GM18507 (cell line): ENCODE measurements at places on chromosomes 1 and 21.

DNA sequence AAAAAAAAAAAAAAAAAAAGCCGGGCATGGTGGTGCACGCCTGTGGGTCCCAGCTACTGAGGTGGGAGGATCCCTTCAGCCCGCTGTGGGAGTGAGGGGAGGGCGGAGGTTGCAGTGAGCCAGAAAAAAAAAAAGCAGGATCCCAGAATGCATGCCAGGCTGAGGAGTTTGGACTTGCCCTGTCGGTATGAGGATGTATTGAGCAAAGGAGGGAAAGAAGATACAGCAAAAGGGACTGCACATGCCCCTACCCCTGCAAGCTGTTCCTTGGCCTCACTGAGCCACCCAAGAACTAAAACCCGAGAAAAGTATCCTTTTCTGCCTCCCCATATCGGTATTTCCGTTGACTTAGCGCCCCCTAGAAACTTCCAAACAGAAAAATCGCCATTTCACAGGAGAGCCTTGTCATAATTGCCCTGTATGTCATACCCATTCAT, 1.3 kb upstream of the GPATCH4 start:
- DNase-seq: no peak

DNA sequence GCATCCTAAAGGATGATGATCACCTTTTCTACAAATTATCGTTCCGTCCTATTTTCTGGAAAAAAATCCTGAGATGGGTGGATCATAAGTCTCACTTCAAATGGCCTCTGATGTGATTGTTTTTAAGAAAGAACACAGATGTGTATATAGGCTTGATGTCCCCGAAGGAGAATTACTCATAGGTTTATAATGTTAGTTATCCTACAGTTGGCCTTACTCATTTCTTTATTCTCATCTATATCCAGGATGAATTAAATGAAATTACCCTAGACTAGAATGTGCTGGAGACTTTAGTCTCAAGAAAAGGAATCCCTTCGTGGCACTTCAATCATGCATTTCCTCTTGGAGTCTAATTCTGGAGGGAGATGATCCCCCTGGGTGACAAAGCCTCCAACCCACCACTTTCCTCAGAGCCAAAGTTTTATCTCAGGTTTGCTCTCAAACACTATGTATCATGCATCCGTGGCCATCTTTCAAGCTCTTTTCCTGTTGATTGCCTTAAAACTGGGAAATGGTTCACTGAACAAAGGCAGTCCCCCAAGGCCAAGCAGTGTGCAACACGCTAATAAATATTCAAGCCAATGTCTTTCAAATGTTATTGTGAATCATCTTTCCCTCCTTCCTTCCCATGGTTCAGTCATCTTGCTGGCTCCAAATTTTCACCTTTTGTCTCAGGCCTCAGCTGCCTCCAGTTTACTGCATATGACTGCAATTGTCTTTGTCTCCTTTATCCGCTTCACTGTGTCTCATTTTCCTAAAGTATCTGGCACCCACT, 32.5 kb upstream of the SMYD2 start:
- DNase-seq: no peak

- no peak for DNase-seq
Measured at GRCh38 chr1:60903591-60903990, 178.8 kb upstream of the NFIA start.

DNA sequence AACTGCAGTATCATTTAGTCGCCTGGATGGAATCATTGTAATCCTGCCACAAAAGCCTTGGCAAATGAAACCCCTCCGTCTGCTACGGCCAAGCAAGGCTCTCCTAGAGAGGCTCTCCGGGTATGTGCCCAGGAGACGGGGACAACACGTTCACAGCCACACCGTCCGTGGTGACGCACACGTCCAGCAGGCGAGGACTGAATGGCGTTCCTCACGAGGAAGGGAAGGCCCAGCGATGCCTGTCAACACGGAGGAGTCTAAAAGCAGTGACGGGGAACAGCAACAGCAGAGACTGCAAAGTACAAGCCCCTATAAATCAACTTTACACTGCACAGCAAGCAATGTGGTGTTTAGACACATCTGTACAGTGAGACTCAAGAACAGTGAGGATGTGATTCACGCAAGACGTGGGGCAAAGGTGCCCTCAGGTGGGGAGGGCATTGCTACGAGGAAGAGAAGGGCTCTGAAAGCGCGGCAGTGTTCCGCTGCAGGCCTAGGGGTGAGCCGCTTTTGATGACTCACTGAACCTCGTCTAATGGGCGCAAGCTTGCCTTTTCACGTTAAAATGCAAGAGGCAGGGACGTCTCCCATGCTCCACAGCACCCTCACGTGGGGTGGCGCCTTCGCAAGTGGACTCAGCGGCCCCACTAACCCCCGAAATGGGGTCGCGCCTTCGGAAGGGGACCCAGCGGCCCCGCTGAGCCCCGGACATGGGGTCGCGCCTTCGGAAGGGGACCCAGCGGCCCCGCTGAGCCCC, 6.8 kb downstream of the WRAP73 start:
- no peak for DNase-seq

DNA sequence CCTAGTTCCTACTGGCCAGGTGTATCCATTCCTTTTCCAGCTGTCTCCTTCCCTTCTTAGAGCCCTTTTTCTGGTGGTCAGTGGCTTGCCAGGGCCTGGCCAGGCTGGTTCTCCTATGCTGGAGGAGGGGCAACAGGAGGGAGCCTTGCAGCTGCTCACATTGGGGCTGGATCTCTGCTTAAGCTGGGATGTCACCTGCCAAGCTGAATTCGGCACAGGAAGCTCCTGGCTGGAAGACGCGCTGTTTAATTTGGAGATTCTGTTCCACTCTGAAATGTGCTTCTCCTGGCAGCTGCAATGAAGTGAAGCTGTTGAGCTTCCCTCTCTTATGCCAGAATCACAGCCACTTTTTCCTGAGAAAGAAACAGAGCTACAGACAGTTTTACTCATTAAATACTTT, 56.0 kb upstream of the POU3F1 start:
- no peak for DNase-seq

GRCh38 chr1:22816067-22816775, 105.6 kb downstream of the EPHB2 start:
- DNase-seq: no peak

- DNase-seq: no peak
Measured at GRCh38 chr1:20138961-20139550, at the start of gene PLA2G2F. PLA2G2F (plus strand) TSS chr1:20139323; CDS start chr1:20139428, 105 bp downstream.

GRCh38 chr1:209190591-209191261, 392.8 kb upstream of the CAMK1G start:
- DNase-seq: peak; percentile 12

DNA sequence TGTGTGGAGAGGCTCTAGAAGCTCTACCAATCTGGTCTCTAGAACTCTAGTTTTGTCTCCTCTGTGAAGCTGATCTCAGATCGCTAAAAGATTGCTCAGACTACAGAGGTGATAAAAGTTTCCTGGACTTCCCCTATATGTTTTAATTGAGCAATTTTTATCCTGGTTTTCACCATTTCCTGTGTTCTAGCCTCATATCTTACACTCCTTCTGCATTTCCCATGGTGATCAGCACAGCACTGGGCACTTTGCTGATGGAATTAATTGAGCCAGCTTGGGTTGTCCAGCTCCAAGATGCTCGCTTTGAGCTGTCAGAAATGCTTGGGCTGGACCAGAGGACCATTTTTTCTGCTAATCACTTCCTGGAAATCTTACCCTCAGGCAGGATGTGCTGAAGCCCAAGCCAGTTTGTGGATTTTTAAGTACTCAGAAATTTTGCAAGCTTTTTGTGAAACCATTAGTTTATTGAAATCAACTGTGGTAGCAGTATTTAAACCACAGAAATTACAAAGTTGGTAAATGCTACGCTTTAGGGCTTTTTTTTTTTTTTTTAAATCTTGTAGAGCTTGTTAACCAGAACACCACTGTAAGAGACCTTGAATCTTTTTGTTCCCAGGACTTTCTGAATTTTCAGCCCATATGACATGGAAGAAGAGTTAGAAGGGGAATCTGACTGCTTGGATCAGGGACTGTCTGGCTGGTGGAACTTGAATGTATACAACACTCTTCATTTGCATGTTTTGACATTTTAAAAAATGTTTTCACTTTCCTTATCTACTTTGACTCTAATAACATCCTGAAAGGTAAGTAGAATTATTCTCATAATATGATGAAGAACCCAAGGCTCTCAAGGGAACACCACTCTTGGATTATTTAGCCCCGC, 28.4 kb downstream of the CD48 start:
- DNase-seq: no peak

DNA sequence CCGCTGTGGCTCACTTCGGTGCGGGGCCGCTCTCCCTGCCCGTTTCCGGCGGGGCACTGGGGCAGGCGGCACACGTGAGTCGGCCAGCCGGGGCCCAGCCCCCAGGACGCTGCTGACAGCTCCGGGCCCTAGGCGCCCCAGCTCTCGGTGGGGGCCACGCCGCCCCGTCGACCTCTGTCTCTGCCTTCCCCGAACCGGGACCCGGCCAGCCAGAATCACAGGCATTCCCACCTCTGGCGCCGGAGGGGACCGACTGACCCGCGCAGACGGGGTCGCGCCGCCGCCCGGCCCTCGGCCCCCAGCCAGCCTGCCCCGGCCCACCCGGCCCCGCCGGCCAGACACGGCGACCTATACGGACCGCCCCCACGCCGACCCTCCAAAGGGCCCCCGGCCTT, 755 bp downstream of the SCMH1 start:
- DNase-seq: no peak

- no peak for DNase-seq
Measured at GRCh38 chr1:58739856-58740466, 40.1 kb upstream of the MYSM1 start.

DNA sequence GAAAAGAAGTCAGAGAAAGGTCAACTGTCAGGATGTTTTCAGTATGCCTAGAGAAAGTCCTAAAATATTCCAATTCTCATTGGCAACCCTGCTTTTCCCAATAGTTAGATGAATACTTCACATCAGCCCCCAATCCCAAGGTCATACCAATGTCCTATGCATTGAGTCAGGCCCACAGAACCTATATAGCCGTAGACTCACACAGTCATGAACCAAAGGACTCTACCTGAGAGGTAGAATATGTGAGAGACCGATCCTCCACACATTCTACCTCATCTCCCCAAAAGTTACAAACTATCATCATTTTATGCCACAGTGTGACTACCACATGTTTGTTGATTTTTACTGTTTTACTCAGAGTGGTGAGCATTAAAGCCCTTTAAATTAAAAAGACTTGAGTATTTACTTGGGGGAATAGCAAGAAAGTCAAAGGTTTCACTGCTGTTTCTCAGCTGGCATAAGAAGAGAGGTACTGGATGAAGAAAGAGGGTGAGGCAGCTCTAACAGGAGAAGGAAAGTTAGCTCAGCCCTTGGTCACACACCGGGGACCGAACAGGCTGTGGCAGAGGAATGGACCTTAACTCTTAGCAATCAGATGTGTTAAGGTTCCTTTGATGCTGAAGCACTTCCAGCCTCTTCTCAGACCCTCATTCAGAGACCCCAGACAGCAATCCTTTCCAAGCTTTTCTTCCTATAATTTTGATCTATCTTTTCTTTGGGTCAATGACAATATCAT, 937 bp downstream of the CD48 start:
- no peak for DNase-seq

DNA sequence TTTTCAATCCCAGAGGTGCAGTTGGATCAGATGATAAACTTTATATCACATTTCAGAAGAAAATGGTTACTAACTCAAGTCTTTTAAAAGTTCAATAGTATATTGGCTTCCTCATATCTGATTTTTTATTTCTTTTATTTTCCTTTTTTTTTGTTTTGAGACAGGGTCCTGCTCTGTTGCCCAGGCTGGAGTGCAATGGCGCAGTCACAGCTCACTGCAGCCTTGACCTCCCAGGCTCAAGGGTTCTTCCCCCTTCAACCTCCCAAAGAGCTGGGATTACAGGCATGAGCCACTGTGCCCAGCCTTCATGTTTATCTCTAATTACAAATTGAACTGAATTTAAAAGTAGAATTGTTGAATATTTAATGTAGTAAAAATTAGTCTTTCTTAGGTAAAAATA, 13.9 kb downstream of the FLVCR1 start:
- DNase-seq: no peak

- no peak for DNase-seq
Measured at GRCh38 chr1:19208710-19209438, 1.2 kb downstream of the UBR4 start.

DNA sequence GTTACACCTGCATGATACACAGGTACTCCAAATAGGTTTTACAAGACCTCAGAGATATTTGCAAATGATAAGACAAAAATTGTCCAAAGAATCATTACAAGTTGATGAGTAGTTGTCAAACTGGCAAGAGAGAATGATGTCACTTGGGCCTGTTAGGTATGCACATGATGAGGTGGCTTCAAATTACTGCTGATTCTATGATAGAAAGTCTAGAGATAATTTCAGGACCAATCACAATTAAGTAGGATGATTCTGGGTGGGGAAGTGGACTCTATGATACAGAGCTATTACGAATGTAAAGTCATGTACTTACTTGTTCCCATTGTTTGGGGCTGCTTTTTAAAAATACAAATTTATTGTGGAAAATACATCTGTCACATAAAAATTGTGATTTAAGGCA, 5.2 kb upstream of the SPRR1B start:
- no peak for DNase-seq

DNA sequence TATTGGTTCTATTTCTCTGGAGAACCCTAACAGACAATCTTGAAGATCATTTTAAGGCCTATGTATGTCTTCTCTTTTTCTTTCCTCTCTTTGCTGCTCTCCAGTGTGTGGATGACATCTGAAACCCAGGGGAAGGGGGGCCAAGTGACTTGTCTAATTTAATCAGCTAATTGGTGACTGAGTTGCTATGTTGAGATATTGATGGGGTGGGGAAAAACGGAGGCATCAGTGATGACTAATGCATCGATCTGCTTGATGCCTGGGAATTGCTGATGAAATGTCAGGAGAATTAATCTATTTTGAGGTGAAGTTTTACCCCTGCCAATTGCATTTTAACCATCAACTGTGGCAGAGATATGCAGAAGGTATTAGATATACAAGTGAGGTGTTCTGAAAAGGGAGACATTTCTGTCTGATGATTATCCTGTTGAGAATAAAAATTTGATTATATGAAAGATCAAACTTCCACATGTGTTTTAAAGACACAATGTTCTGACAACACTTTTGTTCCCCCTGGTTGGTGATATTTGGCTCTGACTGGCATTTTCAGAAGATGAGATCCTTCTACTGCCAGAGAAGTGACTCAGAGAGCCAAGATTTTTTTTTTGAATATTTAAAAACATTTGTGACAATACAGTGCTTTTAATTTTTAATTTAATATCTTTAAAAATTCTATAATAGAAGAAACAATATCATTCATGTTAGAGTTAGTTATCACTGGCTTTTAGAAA, 18.7 kb upstream of the PTGFR start:
- no peak for DNase-seq

- no peak for DNase-seq
Measured at GRCh38 chr1:103372866-103373265, 152.6 kb upstream of the RNPC3 start.

GRCh38 chr1:117812869-117813511, 116.4 kb downstream of the GDAP2 start:
- DNase-seq: no peak

- DNase-seq: no peak
Measured at GRCh38 chr1:16321176-16321867, 31.0 kb downstream of the FBXO42 start.

- no peak for DNase-seq
Measured at GRCh38 chr1:161691846-161692245, 15.2 kb upstream of the FCRLA start.
